Activated gamma-delta T cell (primary cell): ENCODE measurements at places on chromosomes 1 and 21.

- no peak for DNase-seq
Observed at GRCh38 chr1:183277821-183278738, 92.0 kb downstream of the LAMC2 start.

- DNase-seq = no peak
Observed at GRCh38 chr1:143643148-143643885, 328.5 kb downstream of the FAM72C start.

DNA sequence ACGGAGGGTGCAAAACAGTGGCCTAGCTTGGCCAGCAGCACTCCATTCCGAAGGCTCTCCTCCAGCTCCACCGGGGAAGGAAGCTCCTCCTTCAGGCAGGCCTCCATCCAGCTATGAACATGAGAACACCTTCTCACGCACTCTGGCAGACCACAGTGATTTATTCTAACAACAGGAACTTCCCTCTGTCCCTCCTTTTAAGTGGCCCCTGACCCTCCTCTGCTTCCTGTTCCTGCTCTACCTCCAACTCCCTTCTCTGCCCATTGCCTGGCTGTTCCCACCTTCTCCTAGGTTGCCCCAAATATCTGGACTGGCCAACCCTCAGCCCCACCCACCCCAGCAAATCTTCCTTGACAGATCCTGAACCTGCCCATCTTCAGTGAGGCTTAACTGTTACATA is 5.9 kb downstream of the IQGAP3 start:
- no peak for DNase-seq

GRCh38 chr1:117821774-117822482 is 107.5 kb downstream of the GDAP2 start:
- DNase-seq = no peak

DNA sequence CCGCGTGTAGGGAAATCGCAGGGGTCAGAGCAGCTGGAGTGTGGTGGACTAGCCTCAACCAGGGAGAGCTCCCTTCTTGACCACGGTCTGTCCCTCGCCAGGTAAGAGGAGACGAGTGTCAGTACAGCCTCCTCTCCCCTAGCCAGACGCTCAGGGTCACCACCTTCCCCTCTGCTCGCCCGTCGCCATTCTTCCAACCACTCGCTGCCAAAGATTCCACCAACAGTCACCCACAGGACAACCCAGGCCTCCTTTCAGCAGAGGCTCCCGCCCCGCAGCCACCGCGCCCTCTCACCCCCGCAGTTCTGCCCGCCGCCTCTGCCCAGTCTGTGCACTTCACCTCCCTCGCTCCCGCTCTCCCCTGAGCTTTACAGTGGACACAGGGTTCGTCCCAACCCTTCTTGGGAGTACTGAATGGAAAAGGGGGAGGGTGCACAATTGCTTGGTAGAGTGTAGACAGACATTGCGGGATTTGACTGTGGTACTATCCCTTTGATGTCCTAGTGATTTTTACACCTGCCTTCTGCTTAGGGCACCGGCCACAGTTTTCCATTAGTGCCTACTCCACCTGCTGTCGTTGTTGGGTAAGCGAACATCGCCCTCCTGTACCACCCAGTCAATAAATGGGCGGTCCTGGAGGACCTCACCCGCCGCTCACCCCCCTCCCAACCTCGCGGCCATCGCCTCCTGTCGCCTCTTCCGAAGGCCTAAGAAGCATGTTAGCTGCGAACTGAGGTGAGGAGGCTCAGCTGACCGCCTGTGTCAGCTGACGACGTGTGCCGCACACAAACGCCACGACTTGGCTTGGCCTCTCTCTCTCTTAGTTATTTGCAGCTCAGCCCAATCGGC is 9.2 kb upstream of the NBPF11 start:
- no peak for DNase-seq

GRCh38 chr1:212167098-212167497 is 118.1 kb upstream of the PPP2R5A start:
- no peak for DNase-seq

DNA sequence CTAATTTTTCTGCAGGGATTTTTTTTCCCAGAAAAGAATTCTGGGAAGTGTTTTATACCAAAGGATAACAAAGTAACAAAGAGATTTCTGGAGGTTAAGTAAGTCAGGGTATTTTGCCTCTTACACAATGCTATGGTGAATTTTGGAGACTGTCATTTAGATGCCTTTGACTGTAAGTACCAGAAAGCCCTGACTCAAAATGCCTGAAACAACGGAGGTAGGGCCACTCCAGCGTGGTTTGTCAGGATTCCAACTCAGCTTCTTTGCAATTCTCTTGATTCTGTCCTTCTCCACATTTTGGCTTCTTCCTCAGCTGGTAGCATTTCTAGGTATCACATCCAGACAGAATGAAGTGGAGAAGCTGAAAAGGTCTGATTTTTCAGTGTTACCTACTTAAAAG is 106.5 kb downstream of the UCHL5 start:
- no peak for DNase-seq

- DNase-seq = no peak
Observed at GRCh38 chr1:21621761-21622436, 47.3 kb downstream of the RAP1GAP start.

GRCh38 chr1:47759936-47760629 is 237.1 kb downstream of the TRABD2B start:
- DNase-seq = no peak

DNA sequence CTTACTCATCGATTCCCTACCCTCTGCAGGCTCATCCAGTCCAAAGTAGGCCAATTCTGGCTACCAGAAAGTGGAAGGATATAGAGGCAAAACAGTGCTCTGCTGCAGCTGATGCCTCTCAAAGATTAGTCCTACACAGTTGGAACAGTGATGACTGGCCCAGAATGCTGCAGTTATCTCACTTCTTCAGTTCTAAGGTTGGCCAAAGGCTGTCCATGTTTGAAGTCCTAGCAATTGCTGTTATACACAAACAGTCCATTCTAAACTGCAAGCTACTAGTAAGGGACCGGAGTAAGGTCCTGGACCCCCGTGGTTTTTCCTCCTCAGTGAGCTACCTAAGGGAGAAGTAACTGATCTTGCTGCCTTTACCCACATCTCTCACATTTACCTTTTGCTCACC is 129.1 kb upstream of the NRIP1 start:
- no peak for DNase-seq

DNA sequence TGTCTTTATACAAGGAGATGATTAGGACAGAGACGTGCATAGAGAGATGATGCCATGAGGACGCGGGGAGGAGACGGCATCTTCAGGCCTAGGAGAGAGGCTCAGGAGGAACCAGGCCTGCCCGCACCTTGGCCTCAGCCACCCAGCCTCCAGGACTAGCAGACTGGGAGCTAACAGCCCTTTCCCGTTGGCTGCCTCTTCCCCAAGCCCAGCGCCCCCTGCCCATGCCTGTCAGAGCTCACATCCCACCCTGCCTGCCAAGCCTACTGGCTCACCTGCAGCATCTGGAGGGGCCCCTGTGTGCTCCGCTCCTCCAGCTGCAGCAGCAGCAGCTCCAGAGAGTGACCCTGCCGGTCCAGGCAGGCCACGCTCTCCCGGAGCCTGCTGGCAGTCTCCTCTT is 4.0 kb upstream of the TRIM11 start:
- no peak for DNase-seq

- no peak for DNase-seq
Observed at GRCh38 chr1:59020151-59020997, 236.5 kb upstream of the JUN start.

DNA sequence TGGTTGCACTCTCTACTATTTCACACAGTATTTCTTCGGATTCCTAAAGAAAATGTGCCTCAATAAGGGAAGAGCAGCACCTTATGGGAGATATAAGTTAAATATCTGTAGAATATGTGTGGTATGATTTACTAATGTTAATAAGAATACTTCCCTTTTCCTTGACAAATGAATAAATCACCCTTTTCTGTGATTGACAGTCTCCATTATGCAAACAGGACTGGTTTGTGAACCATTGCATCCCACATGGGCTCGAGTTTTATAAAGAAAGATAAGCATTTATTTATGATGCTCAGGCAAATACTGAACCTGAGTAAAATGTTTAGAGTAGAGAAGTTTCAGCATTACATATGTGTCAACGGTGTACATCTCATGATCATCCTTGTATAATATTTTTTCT is 587.7 kb upstream of the BRINP3 start:
- no peak for DNase-seq

- no peak for DNase-seq
Observed at GRCh38 chr1:28395181-28395580, 25.6 kb downstream of the PHACTR4 start.

DNA sequence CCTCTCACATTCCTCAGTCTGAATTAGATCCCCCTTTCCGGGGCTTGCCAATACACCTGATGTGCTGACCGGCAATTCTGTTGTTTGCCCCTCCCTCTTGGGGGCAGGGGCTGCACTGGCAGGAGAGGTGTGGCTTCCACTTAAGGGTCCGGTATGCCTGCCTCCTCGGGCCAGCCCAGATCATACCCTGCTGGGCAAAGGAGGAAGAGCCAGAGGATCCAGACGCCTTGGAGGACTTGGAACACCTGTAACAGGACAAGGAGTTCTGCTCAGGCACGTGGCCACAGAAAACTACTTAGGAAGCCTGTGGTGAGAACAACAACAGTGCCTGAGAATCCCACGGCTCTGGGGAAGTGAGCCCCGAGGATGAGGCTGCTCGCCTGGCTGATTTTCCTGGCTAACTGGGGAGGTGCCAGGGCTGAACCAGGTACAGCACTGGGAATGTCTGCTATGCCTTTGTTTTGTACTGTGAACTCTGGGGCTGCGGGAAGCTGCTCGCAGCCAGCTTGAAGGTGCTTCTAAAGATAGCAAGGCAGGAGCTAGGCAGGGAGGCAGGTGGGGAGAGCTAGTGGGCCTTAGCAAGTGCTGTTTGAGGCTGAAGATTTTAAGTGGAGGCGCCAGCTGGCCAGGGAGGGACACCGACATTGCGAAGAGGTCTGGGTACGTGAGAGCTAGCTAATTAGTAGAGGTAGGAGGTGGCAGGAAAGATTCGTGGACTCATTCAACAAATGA is at the start of gene SMPDL3B:
SMPDL3B (plus strand) TSS at position 183 of the 732 bp plus-strand sequence; CDS start at position 367, 184 bp downstream.
- no peak for DNase-seq

DNA sequence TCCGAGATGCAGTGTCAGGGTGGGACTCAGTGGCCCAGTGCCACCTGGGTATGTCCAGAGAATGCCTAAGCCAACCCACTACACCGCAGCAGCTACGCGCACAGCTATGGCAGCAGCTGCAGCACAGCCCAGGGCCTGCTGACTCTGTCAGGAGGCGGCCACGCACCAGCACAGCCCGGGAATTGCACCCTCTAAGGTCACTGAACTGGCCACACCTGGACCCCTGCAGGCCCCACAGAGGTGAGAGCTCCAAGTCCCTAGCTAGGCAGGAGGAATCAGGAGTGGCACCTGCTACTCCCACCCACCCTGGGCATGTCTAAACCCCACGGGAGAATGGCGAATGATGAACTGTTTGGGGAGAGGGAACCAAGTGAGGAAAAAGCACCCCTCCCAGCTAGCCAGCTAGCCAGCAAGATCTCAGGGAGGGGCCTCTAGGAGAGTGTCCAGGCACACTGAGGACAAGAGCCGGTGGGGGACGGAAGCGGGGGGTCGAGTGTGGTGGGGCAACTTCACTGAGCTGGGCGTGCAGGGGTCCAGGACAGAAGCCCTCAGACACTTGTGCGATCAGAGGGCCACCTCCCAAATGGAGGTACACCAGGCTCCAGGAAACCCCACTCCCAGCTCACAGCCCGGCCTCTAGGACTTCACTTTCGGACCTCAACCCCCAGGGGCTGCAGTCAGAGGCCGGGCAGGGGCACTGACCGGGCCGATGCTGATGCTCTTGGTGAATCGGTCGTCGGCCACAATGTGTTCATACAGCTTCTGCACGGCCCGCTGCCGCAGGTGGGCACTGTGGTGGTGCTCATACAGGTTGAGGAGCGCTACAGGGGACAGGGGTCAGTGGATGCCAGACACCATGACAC is 13.9 kb downstream of the LSS start:
- no peak for DNase-seq

GRCh38 chr1:221040691-221041285 is 161.5 kb downstream of the HLX start:
- no peak for DNase-seq

GRCh38 chr21:35345954-35346353 is 296.9 kb upstream of the RUNX1 start:
- DNase-seq = no peak

DNA sequence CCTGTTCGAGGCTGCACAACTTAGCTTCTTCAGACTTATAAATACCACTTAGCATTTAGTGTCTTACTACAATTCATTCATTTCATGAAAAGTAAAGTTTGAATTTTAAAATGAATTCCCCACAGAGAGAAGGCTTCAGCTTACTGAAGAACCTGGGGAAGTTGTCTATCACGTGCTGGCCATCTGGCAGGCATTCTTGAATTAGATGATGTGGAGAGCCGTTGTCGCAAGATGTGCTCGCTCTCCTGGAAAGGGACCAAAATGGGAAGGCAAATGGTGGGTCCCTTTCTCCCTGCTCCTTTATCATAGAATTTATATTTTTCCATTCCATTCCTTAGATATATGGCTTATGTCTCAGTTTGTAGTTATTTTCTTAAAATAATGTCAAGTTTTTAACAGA is 90.5 kb downstream of the CD247 start:
- no peak for DNase-seq

DNA sequence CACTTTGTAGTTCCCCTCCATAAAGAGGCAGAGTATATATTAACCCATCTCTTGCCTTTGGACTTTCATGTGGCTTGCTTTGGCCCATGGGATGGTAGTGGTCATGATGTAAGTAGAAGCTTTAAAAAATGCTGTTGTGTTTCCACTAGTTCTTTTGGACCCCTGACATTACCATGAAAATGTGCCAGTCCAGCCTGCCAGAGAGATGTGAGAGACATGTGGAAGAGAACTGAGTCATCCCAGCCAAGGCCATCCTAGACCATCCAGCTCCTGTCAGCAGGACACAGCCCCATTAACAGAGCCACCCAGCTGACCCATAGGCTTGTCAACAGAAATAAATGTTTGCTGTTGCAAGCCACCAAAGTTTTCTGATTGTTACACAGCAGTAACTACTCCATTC is 3.9 kb upstream of the CD101 start:
- no peak for DNase-seq

- DNase-seq = no peak
Observed at GRCh38 chr1:201364808-201365105, 12.7 kb downstream of the TNNT2 start.

- no peak for DNase-seq
Observed at GRCh38 chr1:114094363-114094634, 59.4 kb downstream of the SYT6 start.

DNA sequence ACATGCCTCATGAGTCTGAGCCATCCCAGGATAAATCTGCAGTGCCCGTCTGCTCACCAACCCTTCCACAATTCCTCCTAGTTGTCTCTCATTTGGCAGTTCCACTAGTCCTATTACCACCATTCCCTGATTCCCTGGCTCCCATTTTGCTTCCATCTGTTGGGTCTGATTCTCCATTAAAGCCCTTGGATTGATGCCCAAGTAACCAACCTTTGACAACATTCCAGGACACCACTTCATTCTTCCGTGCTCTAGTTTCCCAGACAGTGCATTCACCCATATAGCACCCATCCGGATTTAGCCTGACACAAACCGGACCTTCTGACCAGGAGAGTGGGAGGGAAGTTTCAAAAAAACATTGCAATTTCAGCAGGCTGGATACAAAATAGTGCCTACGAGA is 189.4 kb upstream of the PALMD start:
- DNase-seq = no peak

GRCh38 chr1:35181790-35182455 is 11.0 kb downstream of the SFPQ start:
- DNase-seq = no peak

- DNase-seq = no peak
Observed at GRCh38 chr21:36180963-36181362, 24.3 kb downstream of the DOP1B start.
